ENCODE measurements at places on chromosomes 11 and 22. TPM values are rescaled to one million over a fixed set of nuclear protein-coding genes. Genes with fewer than 3 reads are reported as not detected.

- H3K4me3 ChIP-seq: no peak overlapping the region
- H3K4me1 ChIP-seq: no peaks in the 10 kb centered on the region
- DNase-seq: no peak
- H3K27me3 ChIP-seq: no peaks in the 10 kb centered on the region
- no peaks in the 10 kb centered on the region for H3K36me3 ChIP-seq
- no peak overlapping the region for H3K27ac ChIP-seq
These were observed 47.6 kb upstream of the TEAD1 start for GRCh38 chr11:12626616-12627015.

GRCh38 chr11:114088836-114089235, 29.3 kb downstream of the ZBTB16 start:
- H3K4me1 ChIP-seq: peaks cover 92% of the 10 kb centered on the region
- H3K4me3 ChIP-seq: no peak overlapping the region
- DNase-seq: no peak
- H3K36me3 ChIP-seq: peaks cover 56% of the 10 kb centered on the region

GGT5 gene
- 29.4 TPM for total RNA-seq

DNA sequence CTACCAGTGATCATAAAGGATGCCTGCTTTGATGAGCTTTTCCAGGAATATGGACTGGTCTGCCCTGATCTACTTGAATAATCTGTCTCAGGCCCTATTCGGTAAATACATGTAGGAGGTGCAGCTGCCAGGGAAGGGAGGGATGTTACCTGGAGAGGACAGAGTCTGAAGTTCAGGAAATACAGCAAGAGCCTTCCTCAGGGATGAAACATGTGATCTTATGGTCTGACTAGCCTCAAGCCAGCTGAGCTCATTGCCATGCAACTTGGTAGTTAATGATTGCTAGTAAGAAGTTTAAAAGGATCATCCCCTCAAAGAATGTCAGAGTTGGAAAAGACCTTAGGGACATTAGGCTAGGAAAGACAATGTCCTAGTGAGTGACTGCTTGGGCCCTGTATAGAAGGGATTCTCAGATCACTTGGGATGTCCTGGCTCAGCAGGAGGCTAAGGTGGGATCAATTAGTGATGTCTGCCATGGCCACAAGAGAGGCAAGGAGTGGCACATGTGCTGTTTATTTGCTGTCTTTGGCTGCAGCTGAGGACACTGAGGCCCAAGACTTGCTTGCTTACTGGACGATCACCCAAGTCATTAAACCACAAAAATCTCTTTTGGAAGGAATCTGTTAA, 18.5 kb downstream of the PTPRJ start:
- H3K4me1 ChIP-seq: peaks cover 22% of the 10 kb centered on the region
- DNase-seq: no peak
- H3K27me3 ChIP-seq: no peaks in the 10 kb centered on the region

DNA sequence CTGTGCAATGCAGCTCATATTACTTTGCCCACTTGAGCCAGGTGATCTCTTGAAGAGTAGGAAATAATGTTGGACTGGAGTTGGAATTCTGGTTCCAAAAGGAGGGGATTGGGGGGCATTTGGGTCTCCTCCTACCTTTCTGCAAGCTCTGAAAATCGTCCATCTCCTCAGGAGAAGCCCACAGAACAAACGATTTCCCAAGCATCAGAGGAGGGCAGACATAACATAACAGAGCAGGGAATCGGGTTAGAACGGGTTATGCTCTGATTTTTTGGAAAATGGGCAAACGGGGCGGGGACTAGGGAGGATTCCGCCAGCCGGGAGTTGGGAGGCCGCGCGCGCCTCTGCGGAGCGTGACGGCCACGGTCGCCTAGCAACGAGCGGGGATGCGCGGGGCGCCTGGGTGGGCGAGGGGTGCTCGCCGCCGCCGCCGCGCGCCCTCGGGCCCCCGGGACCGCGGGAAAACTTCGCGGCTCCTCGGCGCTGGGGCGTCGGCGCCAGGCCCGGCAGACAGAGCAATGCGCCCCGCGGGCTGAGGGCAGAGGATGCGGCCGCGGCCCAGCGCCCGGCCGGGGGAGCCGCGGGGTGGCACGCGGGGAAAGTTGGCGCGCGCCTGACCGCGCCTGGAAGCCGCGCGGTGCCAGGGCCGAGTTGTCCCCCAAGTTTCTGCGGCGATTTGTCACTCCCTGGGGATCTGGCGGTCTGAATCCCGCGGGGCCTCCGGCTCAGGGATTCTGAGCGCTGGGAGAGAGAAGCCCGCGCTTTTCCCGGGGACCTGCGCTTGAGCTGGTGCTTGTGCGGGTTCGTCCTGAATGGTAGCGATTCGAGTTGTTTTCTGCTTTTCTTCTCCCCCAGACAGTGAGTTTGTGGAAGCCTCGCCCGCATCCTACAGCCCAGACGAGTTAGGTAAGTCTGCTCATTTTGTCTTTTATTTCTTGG, 27.8 kb upstream of the AMOTL1 start:
- peak; percentile 52 for DNase-seq
- peak overlapping the region; percentile 58 for H3K27ac ChIP-seq
- H3K36me3 ChIP-seq: no peaks in the 10 kb centered on the region
- peaks cover 13% of the 10 kb centered on the region for H3K4me1 ChIP-seq
- H3K4me3 ChIP-seq: peak overlapping the region; percentile 62

- DNase-seq: no peak
- no peaks in the 10 kb centered on the region for H3K27me3 ChIP-seq
- peaks cover 28% of the 10 kb centered on the region for H3K36me3 ChIP-seq
- H3K4me1 ChIP-seq: no peaks in the 10 kb centered on the region
- no peak overlapping the region for H3K4me3 ChIP-seq
These were observed 62.2 kb downstream of the RSF1 start for GRCh38 chr11:77758331-77758730.

- DNase-seq: no peak
- no peaks in the 10 kb centered on the region for H3K36me3 ChIP-seq
- H3K4me3 ChIP-seq: no peak overlapping the region
- H3K4me1 ChIP-seq: no peaks in the 10 kb centered on the region
These were observed 49.0 kb upstream of the TTC12 start for GRCh38 chr11:113265362-113265761.

- H3K4me3 ChIP-seq: peak overlapping the region; percentile 54
These were observed 22.3 kb upstream of the NRGN start for GRCh38 chr11:124717421-124717785.

TRIM44 gene
- 62.8 TPM for total RNA-seq

- no peak overlapping the region for H3K4me3 ChIP-seq
- H3K36me3 ChIP-seq: peaks cover 73% of the 10 kb centered on the region
- no peak for DNase-seq
- H3K27ac ChIP-seq: peak overlapping the region; percentile 8
These were observed 122.4 kb downstream of the ETS1 start for GRCh38 chr11:128464878-128465450.

- DNase-seq: peak; percentile 41
- H3K36me3 ChIP-seq: no peaks in the 10 kb centered on the region
- no peaks in the 10 kb centered on the region for H3K4me1 ChIP-seq
- no peaks in the 10 kb centered on the region for H3K27me3 ChIP-seq
- H3K4me3 ChIP-seq: no peak overlapping the region
These were observed 34.1 kb downstream of the LMO1 start for GRCh38 chr11:8229299-8230177.

Data from lower lobe of right lung (tissue), 2 donors.